ENCODE measurements at places on chromosomes 12 and 14.

- no peak for DNase-seq
These were observed 27.9 kb downstream of the CGRRF1 start for GRCh38 chr14:54537651-54538050.

- peak; percentile 32 for DNase-seq
These were observed 14.8 kb downstream of the DDX24 start for GRCh38 chr14:94066089-94066676.

DNA sequence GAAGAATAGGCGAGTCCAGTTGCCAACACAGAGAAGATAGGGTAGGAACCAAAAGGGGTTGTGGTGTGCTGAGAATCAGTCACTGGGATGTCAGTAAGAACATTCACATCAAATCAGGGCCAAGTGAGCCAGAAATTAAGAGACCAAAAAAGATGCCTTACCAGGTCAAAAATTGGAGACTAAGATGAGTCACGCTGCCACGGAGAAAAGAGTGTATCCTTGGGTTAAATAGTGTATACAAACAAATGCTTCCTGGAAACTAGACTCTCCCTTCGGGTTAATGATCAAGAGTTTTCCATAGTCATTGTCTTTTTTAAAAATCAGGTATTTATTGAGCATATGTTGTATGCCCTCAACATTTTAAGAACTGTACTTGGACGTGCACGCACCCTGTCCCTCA is 45.2 kb upstream of the BAZ1A start:
- DNase-seq: no peak

DNA sequence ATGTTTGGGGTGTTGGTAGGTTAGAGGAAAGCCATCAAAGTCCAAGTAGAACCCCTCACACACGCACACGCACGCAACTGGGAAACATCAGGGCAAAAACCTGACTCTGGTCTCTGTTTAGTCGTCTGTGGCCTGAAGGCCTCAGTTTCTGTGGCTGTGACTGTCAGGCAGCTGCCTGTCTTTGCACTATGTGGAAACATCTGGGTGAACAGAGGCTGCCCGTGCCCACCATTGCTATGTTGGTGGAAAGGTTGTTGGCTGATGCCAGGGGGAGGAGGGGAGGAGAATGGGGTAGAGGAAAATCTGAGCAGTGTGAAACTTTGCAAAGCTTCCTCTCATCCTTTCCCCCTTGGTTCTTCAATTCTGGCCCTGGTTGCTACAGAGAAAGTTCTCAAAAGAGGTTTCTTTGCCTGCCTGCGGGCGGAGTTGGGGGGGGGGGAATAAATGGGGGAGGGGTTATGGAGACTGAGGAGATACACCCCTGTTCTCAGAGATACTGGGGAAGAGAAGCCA is 7.5 kb downstream of the HOXC10 start:
- no peak for DNase-seq

GRCh38 chr14:99589651-99590530 is 14.1 kb downstream of the CCDC85C start:
- DNase-seq: no peak

DNA sequence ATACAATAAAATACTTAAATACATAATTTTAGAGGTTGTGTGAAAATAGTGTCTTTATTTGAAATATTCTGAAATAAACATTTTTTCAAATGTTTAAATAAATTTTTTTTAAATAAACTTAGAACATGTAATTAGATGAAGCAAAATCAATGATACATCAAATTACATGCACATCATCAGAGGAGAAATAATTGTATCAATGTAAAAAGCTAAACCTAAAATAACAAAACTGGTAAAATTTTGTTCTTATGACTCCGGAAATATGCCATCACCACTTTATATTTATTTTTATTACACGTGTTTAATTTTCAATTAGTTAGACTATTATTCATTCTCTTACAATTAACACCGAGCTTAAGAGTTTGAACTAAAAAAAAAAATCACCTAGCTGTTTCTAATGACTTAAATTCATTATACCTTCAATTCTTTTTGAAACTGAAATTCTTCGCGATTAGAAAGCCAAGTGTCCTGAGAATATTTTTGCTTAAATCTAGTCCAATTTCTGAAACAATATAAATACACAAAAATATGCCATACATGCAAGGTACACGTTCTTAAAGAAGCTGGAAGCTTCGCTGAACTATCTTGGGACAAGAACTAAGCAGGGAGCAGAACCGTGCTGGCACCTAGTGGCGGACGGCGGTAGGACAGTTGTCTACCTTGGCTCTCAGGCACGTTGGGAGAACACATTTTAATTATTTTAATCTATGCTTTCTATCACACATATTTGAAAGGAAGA is 230.5 kb downstream of the SLC25A21 start:
- DNase-seq: peak; percentile 28

GRCh38 chr14:79293482-79294177 is 917.7 kb downstream of the DIO2 start:
- DNase-seq: no peak

DNA sequence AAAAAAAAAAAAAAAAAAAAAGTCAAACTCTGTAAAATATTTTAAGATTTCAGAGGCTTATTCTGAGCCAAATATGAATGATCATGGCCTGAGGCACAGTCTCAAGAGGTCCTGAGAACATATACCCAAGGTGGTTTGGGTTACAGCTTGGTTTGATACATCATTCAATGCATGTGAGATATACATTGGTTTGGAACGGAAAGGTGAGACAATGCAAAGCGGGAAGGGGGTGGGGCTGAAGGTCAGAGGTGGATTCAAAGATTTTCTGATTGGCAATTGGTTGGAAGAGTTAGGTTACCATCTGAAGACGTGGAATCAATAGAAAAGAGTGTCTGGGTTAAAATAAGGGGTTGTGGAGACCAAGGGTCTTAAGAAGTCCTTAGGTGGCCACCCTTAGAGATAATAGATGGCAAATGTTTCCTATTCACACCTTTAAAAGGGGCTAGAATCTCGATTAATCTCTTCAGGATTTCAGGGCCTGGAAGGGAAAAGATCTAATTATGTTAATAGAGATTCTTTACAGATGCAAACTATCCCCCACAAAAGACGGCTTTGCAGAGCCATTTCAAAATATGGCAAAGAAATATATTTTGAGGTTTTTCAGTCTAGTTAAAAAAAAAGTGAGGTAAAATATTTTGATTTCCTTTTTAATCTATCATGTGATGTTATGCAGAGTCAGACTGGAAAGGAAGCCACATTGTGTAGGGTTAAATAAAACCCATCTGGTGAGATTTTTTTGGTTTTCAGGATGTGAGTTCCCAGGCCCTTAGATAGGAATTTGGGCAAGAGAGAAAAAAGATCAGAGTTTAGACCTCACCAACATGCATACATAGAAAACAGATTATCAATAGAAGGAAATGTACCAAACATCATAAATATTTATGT is 173.8 kb upstream of the CNOT2 start:
- no peak for DNase-seq

- DNase-seq: no peak
These were observed 62.3 kb downstream of the NT5DC3 start for GRCh38 chr12:103778781-103779180.

All from NCI-H510A (cell line).